Epithelial cell of proximal tubule (primary cell): ENCODE measurements at places on chromosomes 1 and 21. TPM values are rescaled to one million over a fixed set of nuclear protein-coding genes. Genes with fewer than 3 reads are reported as not detected.

DNA sequence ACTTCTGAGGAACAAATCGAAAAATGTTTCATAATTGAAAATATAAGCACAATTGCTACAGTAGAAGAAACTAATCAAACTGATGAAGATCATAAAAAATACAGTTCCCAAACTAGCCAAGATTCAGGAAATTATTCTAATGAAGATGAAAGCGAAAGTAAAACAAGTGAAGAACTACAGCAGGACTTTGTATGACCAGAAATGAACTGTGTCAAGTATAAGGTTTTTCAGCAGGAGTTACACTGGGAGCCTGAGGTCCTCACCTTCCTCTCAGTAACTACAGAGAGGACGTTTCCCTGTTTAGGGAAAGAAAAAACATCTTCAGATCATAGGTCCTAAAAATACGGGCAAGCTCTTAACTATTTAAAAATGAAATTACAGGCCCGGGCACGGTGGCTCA, 30.6 kb downstream of the IFNAR1 start:
- DNase-seq: no peak

GRCh38 chr1:220882061-220882891, 3.0 kb downstream of the HLX start:
- no peak for DNase-seq

GRCh38 chr1:111570781-111571181, 48.8 kb upstream of the RAP1A start:
- DNase-seq: no peak

DNA sequence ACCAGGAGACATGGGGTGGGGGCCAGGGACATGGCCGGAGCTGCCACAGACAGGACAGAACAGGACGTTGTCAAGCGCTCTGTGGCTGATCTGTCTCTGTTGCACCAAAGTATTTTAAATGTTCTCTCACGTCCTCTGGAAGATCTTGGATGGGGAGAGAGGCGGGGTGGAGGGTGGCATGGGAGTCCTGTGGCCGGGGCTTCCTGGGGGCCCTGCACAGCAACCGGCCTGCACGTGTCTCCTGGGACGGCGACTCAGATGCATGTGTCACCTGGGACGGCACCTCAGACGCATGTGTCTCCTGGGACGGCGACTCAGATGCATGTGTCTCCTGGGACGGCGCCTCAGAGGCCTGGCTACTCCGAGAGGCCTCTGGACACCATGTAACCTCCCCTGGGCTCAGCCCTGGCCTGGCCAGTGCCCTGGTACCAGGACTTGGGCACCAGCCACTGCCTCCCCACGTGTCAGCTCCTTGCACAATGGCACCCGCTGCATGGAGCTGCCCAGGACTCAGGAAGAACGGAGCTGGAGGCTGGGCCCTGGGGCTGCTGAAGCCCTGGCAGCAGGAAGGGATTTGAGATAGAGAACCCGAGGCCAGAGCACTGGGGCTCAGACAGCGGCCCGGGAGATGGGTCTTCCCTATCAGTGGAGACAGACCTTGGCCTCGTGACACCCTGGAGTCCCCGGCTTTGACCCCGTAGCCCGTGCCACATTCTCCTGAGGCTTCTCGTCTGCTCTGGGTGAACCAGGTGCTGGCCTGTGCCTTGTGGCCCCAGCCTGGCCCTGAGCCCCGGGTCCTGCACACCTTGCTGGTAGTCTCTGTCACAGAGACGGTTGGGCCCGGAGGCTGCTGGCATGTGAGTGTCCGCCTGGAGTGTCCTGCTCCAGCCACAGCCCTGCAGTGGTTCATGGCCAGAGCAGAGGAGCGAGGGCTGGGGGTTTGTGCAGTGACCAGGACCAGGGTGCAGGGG, 14.7 kb upstream of the SLC19A1 start:
- no peak for DNase-seq

DNA sequence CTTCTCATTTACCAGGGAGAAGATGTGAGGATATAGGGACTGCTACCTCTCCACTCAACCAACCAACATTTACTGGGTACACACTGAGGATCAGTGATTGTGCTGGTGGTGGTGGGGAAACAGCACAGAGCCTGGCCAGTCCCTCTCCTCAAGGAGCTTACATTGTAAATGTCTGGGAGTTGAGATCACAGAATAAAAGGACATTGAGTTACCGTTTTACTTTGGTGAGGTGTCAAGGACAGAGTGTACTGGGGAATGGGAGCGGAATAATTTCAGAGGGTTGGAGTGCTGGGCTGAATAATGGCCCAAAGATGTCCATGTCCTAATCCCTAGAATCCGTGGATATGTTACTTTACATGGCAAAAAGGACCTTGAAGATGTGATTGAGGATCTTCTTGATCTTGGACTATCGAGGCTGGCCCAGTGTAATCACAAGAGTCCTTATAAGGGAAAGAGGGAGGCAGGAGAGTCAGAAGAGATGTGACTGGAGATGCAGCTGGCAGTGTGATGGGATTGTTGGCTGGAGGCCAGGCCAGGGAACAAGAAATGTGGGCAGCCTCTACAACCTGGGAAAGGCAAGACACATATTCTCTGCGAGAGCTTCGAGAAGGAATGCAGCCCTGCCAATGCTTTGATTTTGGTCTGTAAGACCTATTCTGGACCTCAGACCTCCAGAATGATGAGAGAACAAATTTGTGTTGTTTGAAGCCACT, 26.6 kb upstream of the RWDD3 start:
- no peak for DNase-seq

DNA sequence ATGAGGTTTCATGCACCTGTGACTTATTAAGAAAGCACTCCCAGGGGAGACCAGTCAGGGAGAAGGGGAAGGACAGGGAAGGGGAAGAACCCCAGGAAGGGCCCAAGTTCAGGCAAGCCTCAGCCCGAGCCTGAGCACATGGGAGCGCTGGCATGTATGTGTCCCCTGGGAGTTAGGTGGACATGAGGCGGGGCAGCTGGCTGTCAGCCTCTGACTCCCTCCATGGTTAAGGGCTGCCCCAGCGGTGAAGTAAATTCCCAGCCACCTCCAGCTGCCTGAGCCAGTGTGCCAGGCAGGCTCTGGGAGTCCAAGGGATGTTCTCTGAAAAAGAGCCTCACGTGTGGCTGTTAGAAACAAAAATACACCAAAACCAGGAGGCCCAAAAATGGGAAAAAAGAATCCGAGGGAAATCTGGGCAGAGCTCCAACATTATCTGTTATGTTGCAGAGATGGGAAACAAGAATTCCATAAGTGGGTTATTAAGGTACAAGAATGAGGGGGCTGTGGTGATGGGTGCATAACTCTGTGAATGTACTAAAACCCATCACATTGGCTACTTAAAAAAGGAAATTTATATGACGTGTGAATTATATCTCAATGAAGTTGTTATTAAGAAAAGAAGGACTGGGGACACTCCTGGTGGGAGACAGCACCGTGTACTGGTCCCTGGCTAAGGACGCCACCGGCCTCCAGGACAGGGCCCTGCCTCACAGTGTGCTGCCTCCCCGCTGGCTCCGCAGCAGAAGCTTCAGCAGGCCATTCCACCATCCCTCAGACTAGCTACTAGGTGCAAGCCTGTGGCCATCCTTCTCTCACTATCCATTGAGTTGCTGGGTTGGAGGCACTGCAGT, 18.7 kb downstream of the DMRTB1 start:
- DNase-seq: no peak

DNA sequence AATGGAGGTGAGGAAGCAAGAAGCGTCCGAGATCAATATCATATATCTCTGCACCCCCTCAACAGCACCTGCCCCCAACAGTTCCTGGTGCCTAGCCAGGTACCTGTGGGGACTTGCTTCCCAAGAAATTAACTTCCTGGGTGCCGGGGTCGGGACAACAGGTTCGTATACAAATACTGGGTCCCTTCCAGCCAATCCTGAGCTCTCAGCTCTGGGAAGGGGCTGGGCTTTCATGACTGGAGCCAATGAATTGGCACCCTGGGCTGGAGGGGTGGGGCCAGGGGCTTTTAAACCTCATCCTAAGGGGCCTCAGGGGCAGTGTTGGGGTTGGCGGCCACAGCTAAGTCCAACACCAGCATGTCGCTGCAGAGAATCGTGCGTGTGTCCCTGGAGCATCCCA, at the start of gene PADI3:
TSS of gene PADI3 (plus strand) at position 318 of the 400 bp plus-strand sequence. CDS start at position 358, 40 bp downstream.
- no peak for DNase-seq

GRCh38 chr21:41852929-41853320, 26.2 kb downstream of the PRDM15 start:
- DNase-seq: no peak

- no peak for DNase-seq
These were observed 59.6 kb downstream of the VPS26C start for GRCh38 chr21:37207441-37208009.

DNA sequence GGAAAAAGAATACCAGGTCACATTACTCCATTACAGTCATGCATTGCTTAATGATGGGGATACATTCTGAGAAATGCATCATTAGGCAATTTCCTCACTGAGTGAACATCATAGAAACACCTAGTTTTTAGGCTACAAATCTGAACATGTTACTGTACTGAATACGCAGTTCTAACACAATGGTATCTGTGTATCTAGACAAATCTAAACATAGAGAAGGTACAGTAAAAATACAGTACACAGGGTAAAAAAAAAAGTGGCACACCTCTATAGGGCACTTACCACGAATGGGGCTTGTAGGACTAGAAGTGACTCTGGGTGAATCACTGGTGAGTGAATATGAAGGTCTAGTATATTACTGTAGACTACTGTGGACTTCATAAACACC, 115.7 kb downstream of the AKT3 start:
- DNase-seq: no peak

- DNase-seq: no peak
These were observed 130.2 kb upstream of the CSF3R start for GRCh38 chr1:36612881-36613280.

- DNase-seq: no peak
These were observed 1.7 kb downstream of the TSPEAR start for GRCh38 chr21:44709426-44710293.

DNA sequence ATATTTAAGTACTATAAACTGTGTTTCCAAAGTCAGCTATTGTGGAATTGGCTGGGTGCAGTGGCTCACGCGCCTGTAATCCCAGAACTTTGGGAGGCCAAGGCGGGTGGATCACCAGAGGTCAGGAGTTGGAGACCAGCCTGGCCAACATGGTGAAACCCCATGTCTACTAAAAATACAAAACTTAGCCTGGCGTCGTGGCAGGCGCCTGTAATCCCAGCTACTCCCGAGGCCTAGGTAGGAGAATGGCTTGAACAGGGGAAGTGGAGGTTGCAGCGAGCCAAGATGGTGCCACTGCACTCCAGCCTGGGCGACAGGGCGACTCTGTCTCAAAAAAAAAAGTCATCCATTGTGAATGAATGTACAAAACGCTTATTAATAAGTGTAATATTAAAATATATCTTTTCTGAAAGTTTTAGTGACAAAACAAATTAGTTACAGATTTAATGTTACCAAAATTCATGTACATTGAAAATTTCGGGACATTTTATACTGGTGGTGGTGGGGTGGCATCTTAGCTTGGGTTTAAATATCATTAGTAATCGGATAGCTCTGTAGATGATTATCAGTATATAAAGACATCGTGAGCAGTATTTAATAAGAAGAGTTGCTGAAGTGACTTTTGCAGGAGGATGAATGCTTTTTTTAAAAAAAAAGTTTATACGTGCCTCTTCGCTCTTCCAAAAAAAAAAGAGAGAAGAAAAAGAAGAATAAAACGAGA, 503 bp upstream of the SRSF11 start:
- no peak for DNase-seq

GRCh38 chr1:33897092-33897725, 33.3 kb downstream of the HMGB4 start:
- DNase-seq: no peak

DNA sequence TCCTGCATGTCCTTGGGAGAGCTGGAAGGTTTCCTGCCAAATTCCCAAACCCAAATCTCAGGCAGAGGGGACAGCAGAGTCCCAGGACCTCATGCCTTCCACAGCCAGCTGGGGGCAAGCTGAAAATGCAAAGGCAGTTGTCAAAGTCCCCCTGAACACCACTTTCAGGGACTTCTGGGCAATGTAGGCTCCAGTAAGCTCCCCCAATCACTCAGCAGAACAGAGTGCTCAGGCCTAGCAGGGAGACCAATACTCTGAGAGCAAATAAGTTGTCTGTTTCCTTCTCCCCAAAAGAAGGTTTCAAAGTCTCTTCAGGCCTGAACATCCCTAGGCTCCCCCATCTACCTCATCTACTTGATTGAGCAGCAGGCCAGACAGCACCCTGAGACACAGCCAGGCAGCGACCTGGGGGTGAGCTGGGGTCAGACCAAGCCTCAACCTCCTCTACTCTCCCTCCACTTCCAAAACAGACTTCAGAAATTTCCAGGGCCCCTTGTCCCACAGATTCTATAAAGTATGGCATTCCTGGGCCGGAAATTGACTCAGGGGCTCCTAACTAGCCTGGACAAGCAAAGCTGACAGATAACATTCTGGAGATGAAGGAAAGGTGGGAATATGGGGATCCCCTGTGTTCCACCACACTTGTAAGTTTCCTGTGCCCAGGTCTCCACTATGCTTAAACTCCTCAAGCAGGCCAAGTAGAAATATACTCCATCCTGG, 1.9 kb downstream of the SLC9A1 start:
- no peak for DNase-seq

DNA sequence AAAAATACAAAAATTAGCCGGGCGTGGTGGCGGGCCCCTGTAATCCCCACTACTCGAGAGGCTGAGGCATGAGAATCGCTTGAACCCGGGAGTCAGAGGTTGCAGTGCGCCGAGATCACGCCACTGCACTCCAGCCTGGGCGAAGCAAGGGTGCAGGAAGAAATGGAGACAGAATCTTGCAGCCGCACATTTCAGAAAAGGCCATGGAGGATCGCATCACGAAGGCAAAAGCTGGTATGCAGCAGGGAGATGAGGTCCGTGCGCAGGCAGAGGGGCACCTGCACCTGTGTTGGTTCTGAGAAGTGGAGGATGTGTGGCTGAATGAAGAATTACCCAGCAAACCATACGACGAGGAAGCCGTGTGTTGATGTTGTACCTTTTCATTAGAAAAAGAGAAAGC, 53.0 kb upstream of the ABCG1 start:
- no peak for DNase-seq

GRCh38 chr1:2795926-2796325, 5.6 kb downstream of the TTC34 start:
- no peak for DNase-seq

DNA sequence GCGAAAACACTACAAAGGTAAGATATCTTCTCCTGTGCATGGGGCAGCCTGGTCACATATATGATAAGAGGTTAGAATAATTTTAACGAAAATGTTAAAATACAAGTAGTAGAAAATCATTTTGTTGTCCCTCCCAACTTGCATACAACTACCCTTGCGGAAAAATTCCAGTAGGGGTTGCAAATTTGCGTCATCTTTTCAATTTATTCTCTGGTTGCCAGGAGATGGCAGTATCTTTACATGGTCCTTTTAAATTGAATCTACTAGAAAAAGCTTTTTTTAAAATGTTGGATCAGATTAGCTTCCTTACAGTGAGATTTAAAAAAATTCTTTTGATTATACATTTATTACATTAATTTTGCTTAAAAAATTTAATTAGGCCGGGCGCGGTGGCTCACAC, 10.9 kb downstream of the S100PBP start:
- no peak for DNase-seq

Gene PPP1R12B
- total RNA-seq: 2.5 and 21.6 TPM in 2 replicates

Gene PROK1
- total RNA-seq: not detected in 2 replicates

Gene ARID1A
- total RNA-seq: 25.2 and 27.1 TPM in 2 replicates

Gene FLG
- 0.07 TPM in 1 of 2 replicates, not detected in the other for total RNA-seq

Gene CLDN17
- total RNA-seq: not detected in 2 replicates

Gene ECM1
- 5.7 and 13.1 TPM in 2 replicates for total RNA-seq

Gene LCE1F
- total RNA-seq: not detected in 2 replicates

Gene OLIG2
- not detected in 2 replicates for total RNA-seq

Gene NR0B2
- total RNA-seq: not detected in 2 replicates

Gene NEXN
- 13.5 and 17.2 TPM in 2 replicates for total RNA-seq

Gene DPYD
- total RNA-seq: 2.9 and 5.1 TPM in 2 replicates

Gene IFI44L
- 0.51 and 3.6 TPM in 2 replicates for total RNA-seq

Gene ERVH48-1
- total RNA-seq: not detected in 2 replicates

Gene PRKCZ
- total RNA-seq: 19.2 and 28.1 TPM in 2 replicates

Gene NFASC
- total RNA-seq: 0.29 TPM in 2 replicates
